Fibroblast of skin of right quadriceps (primary cell): ENCODE measurements at places on chromosomes 6 and 20.

DNA sequence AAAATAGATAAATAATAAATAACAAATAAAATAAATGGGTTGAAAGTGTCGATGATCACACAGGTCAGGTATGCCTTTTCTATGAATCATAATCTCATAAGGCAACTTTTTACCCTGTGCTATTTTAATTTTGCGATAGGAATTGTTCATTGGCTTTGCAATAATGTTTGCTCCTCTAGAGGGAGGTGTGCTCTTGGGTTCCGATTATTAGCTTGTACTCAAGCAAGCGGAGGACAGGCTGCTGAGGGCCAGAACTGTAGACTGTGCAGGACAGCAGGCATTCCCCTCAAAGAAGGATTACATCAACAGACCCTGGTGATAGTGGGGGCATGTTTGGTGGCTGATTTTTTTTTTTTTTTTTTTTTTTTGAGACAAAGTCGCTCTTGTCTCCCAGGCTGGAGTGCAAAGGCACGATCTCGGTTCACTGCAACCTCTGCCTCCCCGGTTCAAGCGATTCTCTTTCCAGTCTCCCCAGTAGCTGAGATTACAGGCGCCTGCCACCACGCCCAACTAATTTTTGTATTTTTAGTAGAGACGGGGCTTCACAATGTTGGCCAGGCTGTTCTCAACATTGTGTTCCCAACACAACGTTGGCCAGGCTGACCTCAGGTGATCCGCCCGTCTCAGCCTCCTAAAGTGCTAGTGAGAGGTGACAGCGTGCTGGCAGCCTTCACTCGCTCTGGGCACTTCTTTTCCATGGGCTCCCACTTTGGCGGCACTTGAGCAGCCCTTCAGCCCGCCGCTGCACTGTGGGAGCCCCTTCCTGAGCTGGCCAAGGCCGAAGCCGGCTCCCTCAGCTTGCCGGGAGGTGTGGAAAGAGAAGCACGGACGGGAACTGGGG is 35.6 kb downstream of the RIOK1 start:
- peak; percentile 50 for DNase-seq

GRCh38 chr6:136716917-136717715 is 75.2 kb downstream of the MAP3K5 start:
- no peak for DNase-seq

GRCh38 chr6:20370393-20370792 is 31.3 kb upstream of the E2F3 start:
- no peak for DNase-seq

- peak; percentile 32 for DNase-seq
Measured at GRCh38 chr6:34914358-34914757, 25.3 kb downstream of the ANKS1A start.

DNA sequence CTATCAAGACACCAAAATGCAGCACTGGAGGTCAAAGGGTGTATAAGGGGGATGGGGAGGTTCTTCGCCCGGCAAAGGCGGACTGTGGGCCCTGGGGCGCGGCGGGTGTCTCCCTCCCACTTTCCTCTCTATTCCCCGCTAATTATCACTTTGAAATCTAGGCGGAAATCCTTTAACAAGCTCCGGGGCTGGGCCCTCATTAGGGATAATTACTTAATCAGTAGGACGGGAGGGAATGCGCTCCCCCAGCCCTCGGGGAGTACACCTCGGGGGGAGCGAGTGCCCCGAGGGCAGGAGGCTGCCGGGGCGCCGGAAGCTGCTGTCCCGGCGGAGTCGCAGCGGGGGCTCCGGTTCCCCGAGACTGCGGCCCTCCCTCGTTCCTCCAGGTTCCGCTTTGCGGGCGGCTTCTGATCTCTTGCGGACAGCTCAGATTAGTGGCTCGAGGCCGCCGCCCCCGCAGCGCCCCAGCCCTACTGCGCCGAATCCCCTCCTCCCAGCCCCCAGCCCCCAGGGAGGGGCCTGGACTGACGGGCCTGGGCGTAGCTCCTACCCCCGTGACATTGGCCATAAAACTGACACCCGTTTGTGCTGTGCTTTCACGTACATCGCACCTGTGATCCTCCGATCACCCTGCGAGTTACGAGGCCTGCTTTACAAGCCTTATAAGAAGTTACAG is 14.7 kb downstream of the MUCL3 start:
- DNase-seq, result peak; percentile 50
